Endodermal cell (in vitro differentiated cells): ENCODE measurements at places on chromosomes 1 and 21. TPM values are rescaled to one million over a fixed set of nuclear protein-coding genes. Genes with fewer than 3 reads are reported as not detected.

DNA sequence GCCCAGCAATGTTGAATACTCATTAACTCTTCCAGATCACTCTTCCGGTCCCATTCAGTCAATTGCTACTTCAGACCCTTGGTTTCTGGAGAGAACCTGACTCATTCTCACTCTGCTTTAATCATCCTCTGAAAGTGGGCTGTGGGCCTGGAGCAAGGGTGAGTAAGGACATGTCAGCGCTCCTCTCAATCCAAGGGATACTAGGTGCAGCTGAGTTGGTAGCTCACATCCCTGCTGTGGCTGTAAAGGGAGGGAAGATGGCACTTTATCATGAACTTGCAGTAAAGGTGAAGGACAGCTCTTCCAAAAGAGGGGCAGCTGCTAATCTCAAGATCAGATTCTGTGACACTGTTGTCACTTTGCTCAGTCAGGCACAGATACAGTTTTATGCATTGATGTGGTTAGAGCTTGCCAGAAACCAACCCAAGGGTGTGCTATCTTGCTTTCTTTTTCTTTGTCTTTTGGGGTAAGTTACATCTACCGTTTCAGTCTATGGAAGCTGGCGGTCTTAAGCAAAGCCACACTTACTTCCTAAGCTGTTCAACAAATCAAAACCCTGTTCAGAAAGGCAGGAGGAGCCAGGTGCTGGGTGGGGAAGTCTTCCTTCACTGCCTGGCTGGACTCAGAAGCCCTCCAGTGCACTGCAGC lies 26.5 kb upstream of the NTPCR start:
- no peaks in the 10 kb centered on the region for H3K27me3 ChIP-seq
- H3K27ac ChIP-seq, result no peak overlapping the region
- no peak for DNase-seq
- no peak overlapping the region for H3K4me3 ChIP-seq

DNA sequence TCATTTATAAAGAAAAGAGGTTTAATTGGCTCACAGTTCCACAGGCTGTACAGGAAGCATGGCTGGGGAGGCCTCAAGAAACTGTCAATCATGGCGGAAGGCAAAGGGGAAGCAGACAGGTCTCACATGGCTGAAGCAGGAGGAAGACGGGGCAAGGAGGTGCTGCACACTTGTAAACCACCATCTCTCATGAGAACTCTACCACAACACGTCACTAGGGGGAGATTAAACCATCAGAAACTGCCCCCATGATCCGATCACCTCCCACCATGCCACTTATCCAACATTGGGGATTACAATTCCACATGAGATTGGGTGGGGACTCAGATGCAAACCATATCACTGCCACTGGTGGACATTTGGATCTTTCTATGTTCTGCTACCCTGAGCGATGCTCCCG lies 351.4 kb downstream of the NPHP4 start:
- no peaks in the 10 kb centered on the region for H3K27me3 ChIP-seq
- H3K4me1 ChIP-seq, result no peaks in the 10 kb centered on the region
- no peak overlapping the region for H3K27ac ChIP-seq
- H3K36me3 ChIP-seq, result no peaks in the 10 kb centered on the region
- H3K4me3 ChIP-seq, result no peak overlapping the region

Gene CRP
- 0.92 to 1.2 TPM (median 1.2 TPM) in 3 replicates for total RNA-seq

- H3K36me3 ChIP-seq, result no peaks in the 10 kb centered on the region
- H3K27me3 ChIP-seq, result no peaks in the 10 kb centered on the region
- no peak for DNase-seq
These were observed 24.6 kb upstream of the COL9A2 start for GRCh38 chr1:40341491-40342380.

- H3K27ac ChIP-seq, result no peak overlapping the region
- no peak for DNase-seq
- no peaks in the 10 kb centered on the region for H3K36me3 ChIP-seq
- H3K27me3 ChIP-seq, result no peaks in the 10 kb centered on the region
- H3K4me3 ChIP-seq, result no peak overlapping the region
These were observed 63.8 kb upstream of the LYST start for GRCh38 chr1:235930543-235930942.

Gene RGS8
- 25.0 and 28.4 TPM in 2 replicates for total RNA-seq

DNA sequence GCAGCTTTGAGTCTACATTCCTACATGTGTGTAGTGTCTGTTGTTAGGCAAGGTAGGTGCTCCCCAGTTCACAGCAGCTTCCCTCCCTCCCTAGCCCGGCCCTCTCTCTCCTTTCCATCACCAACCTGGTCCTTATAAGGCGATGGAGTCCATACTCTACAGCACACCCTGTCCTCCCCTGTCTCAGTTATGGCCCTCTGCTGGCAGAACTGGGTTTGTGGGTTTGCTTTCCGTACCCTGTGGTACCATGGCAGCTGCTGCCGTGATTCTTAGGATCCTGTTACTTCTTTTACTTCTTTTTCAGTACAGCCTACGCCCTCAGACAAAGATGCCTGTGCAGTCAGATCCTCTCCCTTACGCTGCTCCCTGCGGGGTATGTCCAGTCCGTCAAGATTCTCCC lies 31.7 kb downstream of the AK5 start:
- H3K4me3 ChIP-seq, result no peak overlapping the region
- H3K36me3 ChIP-seq, result no peaks in the 10 kb centered on the region
- H3K4me1 ChIP-seq, result no peaks in the 10 kb centered on the region
- no peaks in the 10 kb centered on the region for H3K27me3 ChIP-seq
- no peak overlapping the region for H3K27ac ChIP-seq
- peak; percentile 81 for DNase-seq

GRCh38 chr1:35737120-35737519 lies 18.4 kb upstream of the C1orf216 start:
- H3K4me1 ChIP-seq, result no peaks in the 10 kb centered on the region
- no peaks in the 10 kb centered on the region for H3K27me3 ChIP-seq
- DNase-seq, result no peak
- no peak overlapping the region for H3K4me3 ChIP-seq
- no peak overlapping the region for H3K27ac ChIP-seq

Gene CITED4
- 7.6 to 9.5 TPM (median 8.3 TPM) in 3 replicates for total RNA-seq
